ENCODE measurements at places on chromosomes 11 and 22.

GRCh38 chr11:110076371-110076965 is 16.7 kb upstream of the ZC3H12C start:
- DNase-seq = no peak

- no peak for DNase-seq
These were observed 87.0 kb downstream of the ATXN10 start for GRCh38 chr22:45758603-45759002.

GRCh38 chr11:88308576-88308975 is 29.0 kb downstream of the CTSC start:
- DNase-seq = no peak

- no peak for DNase-seq
These were observed 16.0 kb upstream of the SHISAL1 start for GRCh38 chr22:44328762-44329161.

DNA sequence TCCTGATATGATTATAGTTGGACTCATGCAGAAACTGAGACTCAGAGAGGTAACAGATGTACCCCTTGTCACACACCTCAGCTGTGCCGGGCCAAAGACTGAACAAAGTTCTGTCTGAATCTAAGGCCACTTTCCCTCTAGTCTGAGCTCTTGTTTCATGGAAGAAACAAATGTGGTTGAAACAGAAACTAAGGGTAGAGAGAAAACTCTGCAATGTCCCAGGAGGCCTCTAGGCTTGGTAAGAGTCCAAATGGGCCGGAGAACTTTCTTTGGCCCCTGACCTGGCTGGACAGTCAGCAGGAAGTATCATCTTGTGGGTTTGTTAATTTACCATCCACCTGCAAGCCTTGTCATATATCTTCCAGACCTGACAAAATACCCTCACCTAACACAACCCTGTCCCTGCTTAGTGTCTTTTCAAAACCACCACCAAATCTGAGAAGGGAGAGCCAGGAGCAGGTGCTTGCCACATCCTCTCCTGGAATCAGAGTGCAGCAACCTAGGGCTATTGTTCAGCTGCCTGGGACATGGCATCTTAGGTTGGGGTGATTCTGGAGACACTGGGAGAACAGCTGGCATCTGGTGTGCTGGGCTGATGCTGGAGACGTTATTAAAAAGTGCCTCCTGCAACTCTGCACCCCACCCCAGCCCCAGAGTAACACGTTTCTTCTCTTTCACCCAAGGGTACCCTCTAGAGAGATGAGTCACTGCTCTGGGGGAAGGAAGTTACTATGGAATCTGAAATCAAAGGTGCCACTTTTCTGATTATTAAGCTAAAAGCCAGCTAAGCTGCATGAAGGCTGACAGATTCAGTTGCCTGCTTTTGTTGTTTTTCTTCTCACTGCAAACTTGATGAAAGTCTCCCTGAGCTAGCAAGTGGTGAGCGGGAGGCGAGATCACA is 126.3 kb upstream of the TIMP3 start:
- no peak for DNase-seq

DNA sequence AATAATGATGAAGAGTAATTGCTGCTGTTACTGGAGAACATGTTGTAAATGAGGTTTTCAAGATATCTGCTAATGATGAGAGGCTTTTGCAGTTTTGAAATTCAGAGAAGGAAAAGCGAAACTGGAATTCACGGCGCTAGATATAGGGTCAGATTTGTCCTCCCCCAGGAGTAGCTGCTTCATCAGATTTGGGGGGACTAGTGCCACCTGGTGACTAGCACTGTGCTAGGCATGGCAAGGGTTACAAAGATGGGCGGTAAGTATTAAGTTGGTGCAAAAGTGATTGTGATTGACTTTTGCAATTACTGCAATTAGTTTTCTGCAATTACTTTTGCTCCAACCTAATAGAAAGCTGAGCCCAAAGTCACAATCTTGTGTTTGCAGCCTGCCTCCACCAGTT is 879.9 kb upstream of the TENM4 start:
- DNase-seq = no peak

DNA sequence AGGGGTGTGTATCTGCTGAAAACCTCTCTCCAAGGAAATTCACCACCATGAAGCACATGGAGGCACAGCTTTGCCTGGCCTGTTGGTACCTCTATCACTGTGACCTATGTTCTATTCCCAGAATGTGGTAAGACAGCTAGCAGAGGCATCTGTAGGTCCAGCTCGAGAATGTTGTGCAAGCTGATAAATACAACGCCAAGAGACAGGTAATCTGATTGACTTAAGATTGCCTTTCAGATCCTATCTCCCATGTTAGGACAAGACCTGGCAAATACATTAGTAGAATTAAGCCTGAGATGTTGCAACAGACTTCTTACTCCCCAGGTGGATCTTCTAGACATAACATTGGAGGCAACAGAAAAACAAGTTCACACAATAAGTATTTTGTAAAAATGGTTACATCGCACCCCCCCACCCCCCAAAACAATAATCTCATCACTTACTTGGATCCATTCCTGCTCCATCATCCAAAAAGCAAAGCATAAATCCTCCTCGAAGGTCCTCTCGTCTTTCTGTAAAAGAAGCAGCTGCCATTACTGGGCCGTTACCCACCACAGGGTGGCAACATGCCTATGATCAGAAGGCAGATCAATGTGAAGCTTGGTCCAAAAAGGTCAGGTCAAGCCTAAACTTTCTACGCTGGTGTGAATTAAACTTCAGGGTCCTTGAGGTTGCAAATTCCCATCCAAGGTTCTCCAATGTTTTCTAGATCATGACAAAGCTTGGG is 18.5 kb downstream of the MORC2 start:
- no peak for DNase-seq

DNA sequence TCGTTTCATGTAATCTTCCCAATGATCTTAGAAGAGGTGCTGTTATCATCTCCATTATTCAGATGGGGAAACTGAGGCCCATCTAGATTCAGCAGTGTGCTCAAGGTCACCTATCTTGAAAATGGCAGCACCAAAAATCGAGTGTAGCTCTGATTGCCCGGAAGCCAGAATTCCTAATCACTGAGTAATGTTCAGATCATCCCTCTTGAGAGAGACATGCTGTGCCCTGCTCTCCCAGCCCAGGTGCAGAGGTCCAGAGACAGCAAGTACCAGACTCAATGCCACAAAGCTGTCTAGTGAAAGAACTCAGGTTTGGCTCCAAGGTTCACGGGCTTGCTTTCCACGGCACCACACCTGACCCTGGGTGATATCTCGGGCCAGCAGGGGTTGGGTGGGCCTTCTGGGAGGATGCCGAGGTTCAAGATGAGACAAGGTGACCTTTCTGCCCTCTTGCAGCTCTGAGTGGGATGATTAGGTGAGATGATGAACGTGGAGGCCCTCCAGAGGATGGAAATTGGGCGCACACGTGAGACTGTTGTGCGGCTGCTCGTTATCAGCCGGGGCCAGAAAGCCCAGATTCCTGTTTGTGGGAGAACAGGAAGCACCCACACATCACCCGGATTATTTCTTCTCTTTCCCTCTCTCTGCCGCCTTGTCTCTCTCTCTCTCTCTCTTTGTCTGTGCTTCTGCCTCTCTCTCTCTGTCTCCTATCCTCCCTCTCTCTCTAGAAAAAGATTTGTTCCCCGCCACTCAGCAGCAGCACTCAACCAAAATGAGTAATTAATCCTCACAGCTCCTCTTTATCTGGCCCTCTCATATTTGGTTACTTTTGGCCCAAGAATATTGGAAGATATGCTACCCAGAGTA is 19.0 kb upstream of the RASD2 start:
- DNase-seq = no peak

DNA sequence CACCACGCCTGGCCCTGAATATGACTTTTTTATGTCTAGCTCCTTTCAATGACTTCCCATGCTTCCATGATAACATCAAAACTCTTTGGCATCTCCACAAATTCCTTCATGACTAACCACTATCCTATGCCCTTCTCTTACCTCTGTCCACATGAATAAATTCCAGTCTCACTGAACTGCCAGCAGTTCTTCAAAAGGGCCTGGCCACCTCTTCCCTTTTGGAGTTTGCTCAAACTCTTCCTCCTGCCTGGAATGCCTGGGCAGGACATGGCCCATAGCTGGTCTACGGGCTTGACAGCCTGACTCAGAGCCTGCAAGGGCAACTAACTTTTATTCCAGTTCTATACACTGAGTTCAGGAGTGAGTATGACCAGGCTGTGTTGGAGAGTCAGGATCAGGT is 41.8 kb upstream of the ZBTB16 start:
- no peak for DNase-seq

- DNase-seq = no peak
These were observed 7.4 kb downstream of the DESI1 start for GRCh38 chr22:41613456-41613855.

- DNase-seq = no peak
These were observed 62.2 kb upstream of the SOX6 start for GRCh38 chr11:16418428-16419097.

DNA sequence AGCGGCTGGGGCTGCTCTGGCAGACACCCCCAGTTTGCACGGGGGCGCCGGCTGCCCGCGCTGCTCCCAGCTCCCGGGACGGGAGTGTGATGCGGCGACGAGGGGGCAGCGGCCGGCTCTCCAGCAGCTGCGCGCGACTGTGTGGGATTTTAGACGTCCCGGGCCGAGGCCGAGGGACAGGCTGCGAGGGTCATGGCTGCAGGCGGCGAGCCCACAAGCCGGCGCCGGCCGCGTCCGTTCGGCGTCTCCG is 159 bp downstream of the FZD4 start:
- no peak for DNase-seq

GRCh38 chr11:78253797-78254196 is 65.1 kb downstream of the USP35 start:
- no peak for DNase-seq

GRCh38 chr22:30821863-30822215 is 127.2 kb downstream of the OSBP2 start:
- no peak for DNase-seq

- DNase-seq = no peak
These were observed 56.5 kb downstream of the FLRT1 start for GRCh38 chr11:64092111-64092760.

DNA sequence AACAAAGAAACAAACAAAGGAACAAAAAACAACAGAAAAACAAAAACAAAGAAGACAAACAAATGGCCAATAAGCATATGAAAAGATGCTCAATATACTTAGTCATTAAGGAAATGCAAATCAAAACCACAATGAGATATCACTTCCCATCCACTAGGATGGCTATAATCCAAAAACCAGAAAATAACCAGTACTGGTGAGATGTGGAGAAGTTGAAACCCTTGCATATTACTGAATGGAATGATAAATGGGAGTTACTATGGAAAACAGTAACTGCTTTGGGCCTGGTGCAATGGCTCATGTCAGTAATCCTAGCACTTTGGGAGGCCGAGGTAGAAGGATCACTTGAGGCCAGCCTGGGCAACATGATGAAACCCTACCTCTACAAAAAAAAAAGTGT is 44.9 kb upstream of the RBFOX2 start:
- DNase-seq = no peak
